ENCODE measurements at places on chromosomes 6 and 20.

DNA sequence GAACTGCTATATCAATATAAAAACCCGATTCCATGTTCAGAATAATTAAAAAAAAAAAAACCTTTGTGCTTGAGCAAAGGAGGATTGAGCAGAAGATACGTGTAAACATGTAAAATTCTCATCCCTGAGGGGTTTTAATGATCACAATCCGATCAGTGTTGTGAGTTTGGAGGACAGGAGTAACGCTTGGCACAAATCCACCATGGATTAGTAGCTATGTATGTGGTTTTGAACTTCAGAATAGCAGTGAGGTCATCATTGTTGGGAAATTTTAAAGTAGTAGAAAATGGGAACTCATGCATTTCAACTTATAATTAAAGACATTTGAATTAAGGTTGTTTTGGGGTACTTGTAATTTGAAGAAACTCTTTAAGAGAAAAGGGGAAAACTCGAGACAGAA lies 203.2 kb downstream of the RPS12 start:
- DNase-seq, result no peak

DNA sequence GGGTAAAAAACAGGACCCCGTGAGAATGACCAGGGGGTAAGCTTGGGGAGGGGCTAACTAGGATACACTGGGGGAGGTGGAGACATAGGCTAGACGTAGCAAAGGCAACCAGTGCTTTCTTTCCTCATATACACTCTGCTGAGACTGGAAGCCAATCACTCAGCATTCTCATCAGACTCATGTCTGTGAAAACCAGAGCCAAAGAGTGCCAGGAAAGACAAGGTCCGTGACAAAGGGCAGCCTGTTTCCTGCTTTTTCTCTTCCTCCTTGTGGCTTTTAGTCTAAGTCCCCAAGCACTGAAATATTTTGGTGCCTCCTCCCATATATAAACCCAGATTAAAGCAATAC lies 97.9 kb upstream of the NEDD9 start:
- no peak for DNase-seq

- DNase-seq, result no peak
Observed at GRCh38 chr20:63873477-63873971, 8.5 kb downstream of the TPD52L2 start.

GRCh38 chr6:38221251-38221650 lies 401.7 kb downstream of the ZFAND3 start:
- DNase-seq, result no peak

DNA sequence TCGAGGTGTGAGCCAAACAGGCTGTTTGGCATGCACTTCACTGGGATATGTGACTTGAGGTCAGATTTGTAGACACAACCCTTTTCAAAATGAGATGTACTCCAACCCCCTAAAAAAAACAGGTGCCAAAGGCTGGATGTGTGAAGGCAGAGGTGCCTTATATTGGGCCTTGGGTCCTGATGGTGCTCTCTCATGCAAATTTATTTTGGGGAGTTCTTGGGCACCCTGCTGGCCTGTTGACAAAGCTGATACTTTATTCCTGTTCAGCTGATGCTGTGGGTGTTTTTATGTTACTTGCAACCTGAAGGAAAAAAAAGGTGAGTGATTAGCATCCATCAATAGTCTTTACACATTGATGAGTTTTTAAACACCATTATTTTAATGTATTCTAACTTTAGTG lies 121.5 kb downstream of the DNAH8 start:
- no peak for DNase-seq

DNA sequence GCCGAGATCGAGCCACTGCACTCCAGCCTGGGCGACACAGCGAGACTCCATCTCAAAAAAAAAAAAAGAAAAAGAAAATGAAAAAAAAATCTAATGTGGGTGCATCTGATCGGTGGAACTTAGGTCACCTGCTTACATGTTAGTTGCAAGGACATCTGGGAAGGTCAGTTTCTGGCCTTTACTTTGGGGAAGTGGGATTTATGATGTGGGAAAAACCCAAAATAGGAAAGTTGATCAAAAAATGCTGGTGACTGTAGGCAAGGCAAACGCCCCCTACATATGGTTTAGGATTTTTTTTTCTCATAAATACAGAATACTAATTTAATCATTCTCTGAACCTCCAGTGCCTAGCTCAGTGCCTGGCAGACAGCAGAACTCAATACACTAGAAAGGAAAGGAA lies 69.2 kb upstream of the PIM1 start:
- no peak for DNase-seq

DNA sequence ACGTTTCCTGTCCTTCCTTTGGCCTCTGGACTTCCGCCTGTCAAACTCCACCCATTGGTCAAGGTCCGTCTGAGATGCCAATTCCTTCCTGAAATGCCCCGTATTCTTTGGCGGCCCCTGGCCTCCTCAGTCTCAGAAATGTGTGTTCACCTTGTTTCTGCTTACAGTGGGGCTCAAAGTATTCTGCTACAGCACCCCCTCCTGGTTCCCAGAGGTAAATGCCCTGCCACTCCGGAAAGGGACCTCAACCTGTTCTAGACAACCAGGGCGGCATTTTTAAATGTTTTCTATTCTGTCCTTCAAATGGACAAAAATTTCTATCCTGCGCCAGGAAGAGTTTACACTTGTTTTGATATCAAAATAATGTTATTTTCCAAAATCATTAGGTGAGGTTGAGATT lies 12.1 kb upstream of the PAX1 start:
- DNase-seq, result no peak

DNA sequence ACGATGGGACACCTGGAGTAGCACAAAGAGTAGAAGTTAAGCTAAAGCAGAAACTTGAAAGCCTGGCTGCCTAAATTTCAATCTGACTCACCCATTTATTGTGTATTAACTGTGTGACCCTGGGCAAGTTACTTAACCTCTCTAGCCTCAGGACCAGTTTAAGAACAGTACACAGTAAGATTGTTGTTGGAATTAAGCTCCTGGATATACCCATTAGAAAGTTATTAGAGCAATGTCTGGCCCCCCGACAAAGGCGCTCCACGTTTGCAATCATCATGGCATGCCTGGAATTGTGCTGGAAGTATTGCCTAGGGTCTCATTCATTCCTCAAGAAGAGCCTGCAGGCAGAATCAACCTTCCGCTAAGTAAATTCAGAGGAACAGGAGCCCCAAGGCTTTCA lies 1.4 kb downstream of the SDC4 start:
- DNase-seq, result no peak

DNA sequence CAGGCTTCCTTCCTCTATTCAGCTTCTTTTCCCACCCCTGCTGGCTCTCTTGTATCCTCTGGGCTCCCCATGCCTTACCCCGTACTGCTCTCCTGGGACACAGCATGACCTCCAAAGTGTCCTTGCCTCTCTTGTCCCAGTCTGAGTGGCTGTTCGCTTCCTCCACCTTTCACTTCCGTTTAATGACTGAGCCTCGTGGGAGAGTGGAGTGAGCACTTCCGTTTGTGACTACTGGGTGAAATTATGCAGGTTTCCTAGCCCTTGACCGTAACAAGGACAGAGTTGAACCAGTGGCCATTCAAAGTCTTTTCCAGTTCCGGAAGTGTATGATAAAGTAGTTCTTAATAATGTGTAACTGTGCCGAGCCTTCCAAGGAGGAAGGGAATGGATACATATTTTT lies 109.2 kb downstream of the ARID1B start:
- no peak for DNase-seq

DNA sequence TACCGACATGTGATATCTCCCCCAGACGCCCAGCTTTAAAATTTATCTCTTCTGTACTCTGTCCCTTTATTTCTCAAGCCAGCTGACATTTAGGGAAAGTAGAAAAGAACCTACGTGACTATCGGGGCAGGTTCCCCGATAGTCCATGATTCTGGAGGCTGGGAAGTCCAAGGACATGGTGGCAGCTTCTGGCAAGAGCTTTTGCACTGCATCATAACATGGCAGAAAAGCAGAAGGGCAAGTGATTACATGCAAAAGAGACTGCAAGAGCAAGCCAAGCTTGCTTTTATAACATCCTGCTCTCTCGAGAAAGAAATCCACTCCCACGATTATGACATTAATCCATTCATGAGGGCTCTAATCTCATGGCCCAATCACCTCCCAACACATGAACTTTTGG lies 113.2 kb downstream of the CD164 start:
- DNase-seq, result no peak

- DNase-seq, result no peak
Observed at GRCh38 chr6:141117874-141118273, 1014.9 kb upstream of the GJE1 start.

GRCh38 chr20:48803176-48804053 lies 24.4 kb downstream of the PREX1 start:
- no peak for DNase-seq

GRCh38 chr20:10090588-10091166 lies 55.9 kb downstream of the ANKEF1 start:
- no peak for DNase-seq

- no peak for DNase-seq
Observed at GRCh38 chr6:140401761-140402160, 1027.3 kb upstream of the CITED2 start.

DNA sequence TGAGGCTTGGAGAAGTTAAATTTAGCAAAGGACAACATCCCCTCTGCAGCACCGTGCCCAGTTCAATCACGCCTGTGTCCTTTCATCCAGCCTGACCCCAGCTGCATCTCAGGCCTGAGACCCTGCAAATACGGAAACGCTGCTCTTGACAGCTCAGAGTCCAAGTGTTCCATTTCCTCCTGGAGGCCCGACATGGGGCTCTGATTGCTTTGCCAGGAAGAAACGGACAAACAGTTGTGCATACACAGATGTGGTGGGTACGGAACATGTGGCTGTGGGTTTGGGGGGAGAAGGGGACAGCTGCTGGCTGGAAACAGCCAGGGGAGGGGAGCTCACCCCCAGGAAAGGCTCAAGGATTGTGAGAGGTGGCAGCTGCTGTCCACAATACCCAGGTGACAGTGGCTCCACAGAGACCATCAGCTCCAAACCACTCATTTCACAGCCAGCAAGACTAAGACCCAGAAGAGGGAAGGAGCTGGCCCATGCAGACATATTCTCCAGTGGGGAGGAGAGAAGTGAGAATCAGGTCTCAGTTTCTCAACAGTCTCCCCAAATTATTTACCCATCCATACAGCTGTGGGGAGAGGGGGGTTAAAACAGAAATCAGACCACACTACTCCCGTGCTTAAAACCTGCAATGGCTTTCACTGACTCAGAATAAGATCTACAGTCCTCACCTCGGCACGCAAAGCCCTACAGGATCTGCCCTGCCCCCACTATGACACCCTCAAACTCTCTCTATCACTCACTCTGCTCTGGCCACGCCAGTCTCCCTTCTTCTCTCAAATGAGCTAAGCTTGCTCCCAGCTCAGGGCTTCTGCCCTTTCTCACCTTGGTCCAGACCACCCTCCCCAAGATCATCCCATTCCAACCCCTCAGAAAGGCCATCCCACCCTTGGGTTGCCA lies 89.1 kb downstream of the PREX1 start:
- DNase-seq, result no peak

GRCh38 chr6:32370505-32370904 lies 1.2 kb downstream of the TSBP1 start:
- DNase-seq, result no peak

- no peak for DNase-seq
Observed at GRCh38 chr6:52360601-52361413, 1.1 kb upstream of the PAQR8 start.

DNA sequence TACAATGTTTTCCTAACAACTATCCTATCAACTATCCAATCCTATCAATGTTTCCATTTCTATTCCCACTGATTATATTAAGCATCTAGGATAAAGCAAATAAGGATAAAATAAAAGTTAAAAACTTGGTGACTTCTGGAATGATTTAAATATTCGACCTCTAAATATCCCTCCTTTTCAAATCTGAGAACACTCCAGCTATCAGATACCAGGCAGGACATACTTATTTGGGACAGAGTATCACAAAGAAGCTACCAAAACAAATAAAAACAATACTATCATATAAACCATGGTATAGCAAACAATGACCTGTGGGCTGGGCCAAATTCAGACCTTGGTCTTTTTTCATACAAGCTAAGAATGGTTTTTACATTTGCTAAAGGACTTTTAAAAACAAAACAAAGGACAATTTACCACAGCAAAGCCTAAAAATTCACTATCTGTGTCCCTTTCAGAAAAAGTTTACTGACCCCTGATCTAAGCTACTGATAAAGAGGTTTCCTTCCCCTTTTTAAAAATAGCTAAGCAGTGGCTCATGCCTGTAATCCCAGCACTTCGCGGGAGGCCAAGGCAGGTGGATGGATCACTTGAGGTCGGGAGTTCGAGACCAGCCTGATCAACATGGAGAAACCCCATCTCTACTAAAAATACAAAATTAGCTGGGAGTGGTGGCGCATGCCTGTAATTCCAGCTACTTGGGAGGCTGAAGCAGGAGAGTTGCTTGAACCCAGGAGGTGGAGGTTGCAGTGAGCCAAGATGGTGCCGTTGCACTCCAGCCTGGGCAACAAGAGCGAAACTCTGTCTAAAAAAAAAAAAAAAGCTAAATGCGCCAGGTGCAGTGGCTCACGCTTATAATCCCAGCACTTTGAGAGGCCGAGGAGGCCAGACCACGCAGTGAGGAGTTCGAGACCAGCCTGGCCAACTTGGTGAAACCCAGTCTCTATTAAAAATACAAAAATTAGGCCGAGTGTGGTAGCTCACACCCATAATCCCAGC lies 6.0 kb downstream of the NUP153 start:
- DNase-seq, result no peak

DNA sequence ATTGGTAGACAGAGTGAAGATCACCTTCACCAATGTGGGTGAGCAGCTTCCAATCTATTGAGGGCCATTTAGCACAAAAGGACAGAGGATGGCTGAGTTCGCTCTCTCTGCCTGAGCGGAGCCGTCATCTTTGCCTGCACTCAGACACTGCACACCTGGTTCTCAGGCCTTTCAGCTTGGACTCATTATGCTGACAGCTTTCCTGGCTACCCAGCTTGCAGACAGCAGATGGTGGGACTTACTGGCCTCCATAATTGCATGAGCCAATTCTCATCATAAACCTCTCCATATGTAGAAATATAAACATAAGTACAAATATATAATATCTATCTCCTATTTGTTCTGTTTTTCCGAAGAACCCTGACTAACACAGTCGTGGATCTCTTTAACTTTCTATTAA lies 13.7 kb downstream of the TBXT start:
- no peak for DNase-seq

DNA sequence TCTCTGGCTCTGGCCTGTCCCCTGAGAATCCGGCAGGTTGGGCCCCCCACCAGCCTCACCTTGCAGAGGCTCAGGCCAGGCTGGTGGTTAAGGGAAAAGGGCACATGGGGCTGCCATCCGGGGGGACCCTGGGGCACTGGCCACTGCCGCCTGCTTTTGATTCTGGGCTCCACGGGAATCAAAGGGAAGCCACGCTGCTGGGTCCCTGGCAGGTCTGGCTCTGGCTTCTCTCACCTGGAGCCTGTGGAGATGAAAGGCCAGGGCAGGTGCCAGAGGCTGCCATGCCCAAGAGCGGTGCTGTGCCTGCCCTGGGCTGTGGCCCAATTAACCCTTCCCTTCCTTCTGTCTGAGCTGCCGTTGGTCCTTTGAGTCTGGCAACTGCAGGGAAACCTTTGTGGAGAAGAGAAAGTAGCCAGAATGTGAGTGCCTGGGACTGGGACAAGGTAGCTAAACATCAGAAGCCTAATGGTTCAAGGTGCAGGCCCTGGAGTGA lies 9.4 kb upstream of the CDH22 start:
- DNase-seq, result no peak

- DNase-seq, result no peak
Observed at GRCh38 chr20:46118481-46119020, 437 bp downstream of the CD40 start.

GRCh38 chr20:62248890-62249560 lies 10.7 kb downstream of the OSBPL2 start:
- DNase-seq, result no peak

- no peak for DNase-seq
Observed at GRCh38 chr6:2502998-2503674, 247.6 kb downstream of the MYLK4 start.

- DNase-seq, result no peak
Observed at GRCh38 chr6:125587666-125588632, 161.5 kb upstream of the HEY2 start.

- DNase-seq, result no peak
Observed at GRCh38 chr6:125930765-125931418, 25.7 kb upstream of the HINT3 start.
